ENCODE measurements at places on chromosomes 16 and 17.

DNA sequence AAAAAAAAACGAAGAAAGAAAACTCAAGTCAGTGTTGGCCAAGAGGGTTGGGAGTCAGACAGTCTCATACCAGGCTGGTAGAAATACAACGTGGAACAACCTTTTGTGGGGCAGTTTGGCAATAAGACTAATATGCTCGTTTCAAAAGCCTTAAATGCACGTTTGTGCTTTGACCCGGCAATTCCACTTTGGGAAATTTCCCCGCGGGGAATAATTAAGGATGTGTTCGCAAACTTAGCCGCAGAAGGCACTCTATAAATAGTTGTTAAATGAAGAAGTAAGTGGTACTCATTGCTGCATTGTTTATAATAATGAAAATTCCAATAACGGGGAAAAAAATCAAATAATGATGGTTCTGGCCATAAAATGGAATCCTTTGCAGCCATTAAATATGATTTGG lies 664.8 kb upstream of the EEF2KMT start:
- no peak for DNase-seq

- DNase-seq: no peak
Measured at GRCh38 chr17:73802314-73802713, 158.1 kb upstream of the SDK2 start.

GRCh38 chr16:814974-815373 lies 14.4 kb upstream of the GNG13 start:
- no peak for DNase-seq

DNA sequence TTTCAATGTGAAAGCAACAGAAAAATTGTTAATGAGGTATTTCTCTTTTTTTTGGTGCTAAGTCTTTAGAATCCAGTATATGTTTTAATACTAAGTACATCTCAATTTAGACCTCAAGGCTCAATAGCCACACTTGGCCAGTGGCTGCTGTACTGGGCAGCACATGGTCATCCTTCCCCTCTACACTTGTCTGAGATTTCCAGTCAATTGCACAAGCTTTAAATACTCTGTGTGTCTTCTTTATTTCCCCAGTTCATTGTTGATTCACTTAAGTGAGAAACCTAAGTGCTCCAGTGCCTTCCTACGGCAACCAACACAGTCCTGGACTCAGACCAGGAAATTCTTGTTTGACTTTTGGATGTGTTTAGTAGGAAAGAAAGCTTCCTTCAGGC lies 62.2 kb downstream of the TNRC6C start:
- no peak for DNase-seq

GRCh38 chr17:353213-353837 lies 718 bp upstream of the RPH3AL start:
- no peak for DNase-seq

DNA sequence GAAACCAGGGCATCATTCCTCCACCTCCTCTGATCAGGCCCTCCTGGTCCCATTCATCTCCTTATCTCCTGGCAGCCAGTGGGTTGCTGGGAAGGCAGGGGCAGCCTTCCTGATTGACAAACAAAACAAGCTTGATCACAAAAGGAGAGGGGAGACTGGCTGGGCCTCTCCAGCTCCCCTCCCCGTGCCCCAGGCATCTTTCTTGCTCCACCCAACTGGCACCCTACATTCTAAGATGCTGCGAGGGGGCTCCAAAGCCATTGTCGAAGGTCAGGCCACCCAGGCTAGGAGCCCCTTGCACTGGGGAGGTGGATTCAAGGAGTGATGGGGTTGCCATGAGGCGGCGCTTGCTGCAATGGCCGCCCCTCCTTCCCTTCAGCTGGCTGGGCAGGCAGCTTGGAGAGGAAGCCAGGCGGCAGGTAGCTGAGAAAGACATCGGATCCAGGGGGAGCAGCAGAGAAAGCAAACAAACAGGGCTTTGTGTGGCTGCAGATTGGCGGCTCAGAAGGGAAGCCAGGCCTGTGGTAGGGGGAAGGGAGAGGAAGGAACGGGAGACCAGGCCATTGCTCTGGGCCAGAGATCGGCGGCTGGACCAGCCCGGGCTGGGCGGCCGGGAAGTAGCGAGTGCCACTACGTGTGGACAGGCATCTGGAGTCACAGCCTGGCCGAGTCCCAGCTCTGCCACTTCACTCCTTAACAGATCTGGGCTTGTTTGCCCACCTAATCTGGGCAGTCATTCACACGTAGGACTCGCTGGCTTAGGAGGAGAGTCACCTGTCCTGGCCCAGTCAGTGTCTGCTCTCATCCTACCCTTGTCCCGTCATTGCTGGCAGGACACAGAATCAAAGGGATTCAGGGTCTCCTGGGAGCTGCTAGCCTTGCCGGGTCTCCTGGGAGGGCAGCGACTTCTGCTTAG lies 12.3 kb downstream of the RAI1 start:
- DNase-seq: peak; percentile 39

GRCh38 chr16:57862698-57863433 lies 60.6 kb upstream of the KIFC3 start:
- no peak for DNase-seq

GRCh38 chr16:70646260-70647241 lies at the start of gene IL34:
TSS of gene IL34 (plus strand) at chr16:70646559. CDS start at chr16:70646948, 389 bp downstream.
- DNase-seq: no peak

GRCh38 chr16:75342308-75342811 lies 90.9 kb upstream of the BCAR1 start:
- no peak for DNase-seq

- no peak for DNase-seq
Measured at GRCh38 chr17:50605429-50605828, 29.3 kb upstream of the ABCC3 start.

DNA sequence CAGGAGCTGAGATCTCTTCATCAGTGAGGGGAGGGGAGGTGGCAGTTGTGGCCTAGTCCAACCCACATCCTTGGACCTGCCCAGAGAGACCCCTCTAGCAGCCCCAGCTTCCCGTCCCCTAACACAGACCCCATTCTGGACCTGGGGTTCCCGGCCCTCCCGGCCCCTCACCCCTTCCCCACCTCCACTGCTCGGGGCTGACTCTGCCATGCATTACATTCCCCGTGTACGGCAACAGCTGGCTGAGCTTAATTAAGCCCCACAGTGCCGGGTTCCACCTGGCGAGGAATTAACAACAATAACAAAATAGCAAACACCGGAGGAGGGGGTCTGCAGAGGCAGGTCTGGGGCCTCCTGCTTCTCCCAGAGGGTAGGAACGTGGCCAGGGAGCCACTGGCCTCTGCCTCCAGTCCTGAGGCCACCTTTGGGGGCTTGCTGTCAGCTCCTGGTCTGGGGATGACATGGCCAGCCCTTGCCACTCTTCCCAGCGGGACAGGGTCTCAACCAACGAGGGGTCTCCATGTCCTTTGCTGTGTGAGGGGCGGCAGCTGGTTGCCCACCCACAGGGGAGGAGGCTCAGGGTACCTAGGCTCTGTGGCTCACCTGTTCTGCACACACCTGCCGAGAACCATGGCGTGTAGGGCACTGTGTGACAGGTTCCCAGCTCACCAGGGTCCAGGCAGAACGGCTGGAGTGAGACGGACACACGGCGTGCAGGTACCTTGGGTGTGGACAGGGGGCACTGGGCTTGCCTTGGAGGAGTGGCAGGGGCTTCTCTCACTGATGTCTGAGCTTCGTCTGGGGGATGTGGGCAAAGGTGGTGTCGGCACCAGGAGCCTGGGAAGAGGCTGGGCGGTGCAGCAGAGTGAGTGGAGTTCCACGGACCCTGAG lies 46.9 kb upstream of the CBFA2T3 start:
- DNase-seq: no peak

GRCh38 chr17:79815836-79816461 lies 19.1 kb upstream of the CBX8 start:
- no peak for DNase-seq

DNA sequence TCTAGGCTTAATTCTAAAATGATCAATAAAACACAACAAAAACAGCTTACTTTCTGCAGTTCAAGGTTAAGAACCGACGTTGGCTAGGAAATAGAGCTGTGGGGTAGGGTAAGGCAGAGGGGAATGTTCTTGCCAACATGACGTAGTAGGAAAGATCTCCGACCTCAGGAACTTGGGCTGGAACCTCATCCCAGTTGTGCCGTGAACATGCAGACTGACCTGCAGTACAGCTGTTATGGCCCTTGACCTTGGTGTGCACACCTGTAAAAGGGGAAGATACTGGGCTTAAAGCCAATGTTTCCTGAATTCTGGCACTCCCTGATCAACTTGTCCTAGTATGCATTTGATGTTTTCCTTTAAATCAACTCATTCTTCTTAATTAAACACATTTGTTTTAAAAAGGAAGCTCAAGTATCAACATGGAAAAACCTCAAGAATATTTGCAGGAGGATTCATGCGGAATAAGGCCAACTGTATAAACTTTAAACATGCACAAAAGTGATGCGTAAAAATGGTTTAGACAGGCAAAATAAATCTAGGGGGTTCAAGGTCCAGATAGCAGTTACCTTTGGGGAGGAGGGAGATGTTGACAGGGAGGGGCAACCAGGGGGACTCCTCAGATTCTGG lies 14.2 kb upstream of the SLC6A2 start:
- DNase-seq: no peak

DNA sequence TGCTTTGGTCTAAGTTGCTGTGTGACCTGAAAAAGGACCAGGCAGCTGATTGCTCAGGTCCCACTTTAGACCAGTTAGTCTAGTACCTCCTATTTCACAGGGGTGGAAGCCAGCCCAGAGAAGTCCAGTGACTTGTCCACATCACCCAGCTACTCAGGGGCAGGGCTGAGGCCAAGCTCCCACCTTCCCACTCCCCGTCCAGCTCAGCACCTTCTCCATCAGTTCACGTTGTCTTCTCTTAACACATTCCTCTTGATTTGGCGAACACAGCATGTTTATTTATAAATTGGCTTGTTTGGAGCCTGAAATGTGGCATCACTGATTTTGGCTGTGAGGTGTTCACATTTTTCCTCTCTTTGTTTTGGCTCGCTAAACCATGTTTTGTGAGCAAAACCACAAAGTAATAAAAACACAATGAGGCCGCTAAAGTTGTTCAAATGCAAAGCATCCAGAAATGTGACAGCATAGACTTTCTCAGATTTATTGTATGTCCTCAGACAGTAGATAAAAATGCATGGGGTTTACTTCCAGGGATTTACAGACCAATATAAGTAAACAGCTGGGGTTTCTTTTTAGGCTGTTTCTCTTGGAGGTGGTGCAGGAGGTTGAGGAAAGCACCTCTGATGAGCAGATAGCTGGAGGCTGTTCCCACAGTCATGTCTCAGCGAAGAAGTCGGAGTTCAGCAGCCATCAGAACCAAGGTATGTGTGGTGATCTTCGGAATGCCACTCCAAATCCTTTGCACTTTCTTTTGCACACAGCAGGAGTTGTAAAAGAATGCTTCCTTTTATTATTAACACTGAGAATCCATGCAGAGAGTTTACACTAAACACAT lies 88.4 kb downstream of the PLXDC1 start:
- no peak for DNase-seq

DNA sequence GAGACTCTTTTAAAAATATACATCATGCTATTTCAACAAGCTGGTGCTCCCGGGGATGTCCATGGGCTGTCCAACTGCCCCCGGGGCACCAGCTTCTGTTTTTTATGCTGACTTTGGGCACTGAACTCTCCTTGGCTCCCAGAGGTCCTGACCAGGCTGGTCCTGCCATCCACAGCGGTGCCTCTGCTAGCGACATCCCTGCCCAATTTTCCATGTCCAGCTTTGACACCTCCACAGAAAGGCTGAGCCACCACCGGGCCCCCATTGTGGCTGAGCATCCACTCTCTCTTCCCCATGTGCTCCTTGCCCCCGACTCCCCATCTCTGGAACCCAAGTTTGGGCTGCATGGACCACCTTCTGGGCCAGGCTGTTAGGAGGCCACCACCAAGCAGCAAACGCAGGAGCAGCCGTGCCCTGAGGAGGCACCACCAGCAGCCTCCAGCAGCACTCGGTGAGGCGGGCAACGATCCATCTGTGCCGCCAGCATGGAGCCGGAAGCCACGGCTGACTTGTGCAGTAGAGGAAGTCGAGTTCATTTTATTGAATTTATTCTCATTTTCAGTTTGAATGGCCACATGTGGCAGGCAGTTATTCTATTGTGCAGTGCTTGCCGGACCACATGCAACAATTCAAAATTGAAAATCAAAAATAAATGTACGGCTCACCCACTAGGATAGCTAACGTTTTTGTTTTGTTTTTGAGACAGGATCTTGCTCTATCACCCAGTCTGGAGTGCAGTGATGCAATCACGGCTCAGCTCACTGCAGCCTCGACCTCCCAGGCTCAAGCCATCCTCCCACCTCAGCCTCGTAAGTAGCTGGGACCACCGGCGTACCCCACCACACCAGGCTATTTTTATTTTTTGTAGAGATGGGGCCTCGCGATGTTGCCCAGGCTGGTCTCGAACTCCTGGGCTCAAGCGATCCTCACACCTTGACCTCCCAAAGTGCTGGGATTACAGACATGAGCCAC lies 2.8 kb upstream of the MEAK7 start:
- peak; percentile 52 for DNase-seq

DNA sequence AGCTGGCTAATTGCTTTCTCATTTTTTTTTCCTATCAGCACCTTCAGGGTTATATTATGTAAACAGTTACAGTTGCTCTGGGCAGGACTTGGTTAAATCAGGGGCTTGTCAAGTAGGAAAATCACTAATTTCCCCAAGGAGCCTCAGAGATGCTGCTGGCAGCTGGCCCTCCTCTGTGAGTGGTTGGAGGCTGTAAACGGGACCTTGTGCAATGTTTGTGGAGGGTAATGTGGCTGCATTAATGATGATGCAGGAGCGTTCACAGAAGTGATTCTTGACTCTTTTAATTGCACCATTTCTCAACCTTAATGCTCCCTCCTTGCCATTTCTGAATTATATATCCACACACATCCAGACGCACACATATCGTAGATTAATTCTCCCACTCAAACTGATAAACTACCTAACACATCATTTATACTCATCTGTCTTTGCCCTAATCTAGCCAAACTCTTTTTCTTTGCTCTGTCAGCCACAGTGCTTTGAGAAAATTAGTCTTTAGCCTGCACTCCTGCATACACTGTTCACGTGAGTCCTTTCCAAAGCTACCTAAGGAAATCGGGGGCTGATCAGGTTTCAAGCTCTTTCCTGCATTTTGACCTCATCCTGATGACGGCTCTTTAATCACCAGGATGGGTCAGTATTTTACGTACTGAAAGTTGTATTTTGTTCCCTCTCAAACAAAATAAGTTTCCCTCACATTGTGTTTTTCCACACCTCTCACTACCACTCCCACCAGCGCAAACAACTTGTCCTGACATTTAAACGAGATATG lies 154.4 kb upstream of the PIRT start:
- DNase-seq: no peak

DNA sequence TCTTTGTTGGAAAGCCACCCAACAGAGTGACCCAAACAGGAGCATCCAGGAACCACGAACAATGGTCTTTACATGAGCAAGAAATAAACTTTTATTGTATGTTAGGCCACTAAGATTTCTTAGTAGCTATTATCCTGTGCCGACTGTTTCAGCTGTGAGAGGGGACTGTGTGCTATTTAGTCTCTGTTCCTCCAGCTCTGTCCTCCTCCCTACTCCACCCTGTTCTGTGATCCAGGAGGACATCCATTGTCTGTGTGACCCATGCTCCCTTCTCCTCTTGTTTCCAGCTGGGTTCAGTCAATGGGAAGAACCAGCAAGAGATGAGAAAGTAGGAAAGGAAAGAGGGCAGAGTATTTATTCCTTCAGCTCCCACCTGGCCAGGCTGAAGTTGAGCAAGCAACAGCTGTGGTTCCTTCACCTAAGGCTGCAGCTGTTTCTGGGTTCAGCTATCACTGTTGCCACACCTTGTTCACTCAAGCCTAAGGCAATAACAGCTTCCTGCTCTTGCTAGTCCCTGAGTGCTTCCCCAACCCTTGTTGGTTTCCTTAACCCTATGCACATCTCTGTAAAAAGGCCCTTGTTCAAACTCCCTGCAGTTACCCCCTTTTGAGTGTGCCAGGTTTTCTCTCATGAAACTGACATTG lies 14.9 kb upstream of the B4GALNT2 start:
- DNase-seq: no peak
